Activated CD4-positive, alpha-beta T cell treated with anti-CD3 and anti-CD28 coated beads, Interleukin-2, amount 50 U/mL, for 4 hours (primary cell): ENCODE measurements at places on chromosomes 5 and 9.

- no peak for DNase-seq
These were observed 20.2 kb downstream of the COL5A1 start for GRCh38 chr9:134661791-134662142.

GRCh38 chr5:171295299-171295698 is 13.7 kb upstream of the TLX3 start:
- no peak for DNase-seq

DNA sequence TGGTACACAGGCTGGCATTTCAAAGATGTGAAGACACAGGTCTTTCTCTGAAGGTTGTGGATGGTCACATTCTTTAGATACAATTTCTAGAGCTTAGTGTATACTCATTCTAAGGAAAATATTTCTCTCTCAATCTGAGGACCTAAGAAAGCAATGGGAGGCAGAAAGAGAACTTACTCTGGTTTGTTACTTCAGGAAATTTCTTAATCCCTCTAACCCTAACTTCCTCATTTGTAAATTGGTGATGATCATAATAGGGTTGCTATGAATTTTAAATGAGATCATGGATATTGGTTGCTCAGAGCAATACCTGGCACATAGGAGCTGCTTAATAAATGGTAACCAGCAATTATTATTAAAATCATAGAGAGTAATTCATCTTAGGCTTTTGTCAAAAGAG is 22.1 kb downstream of the FAM170A start:
- no peak for DNase-seq

DNA sequence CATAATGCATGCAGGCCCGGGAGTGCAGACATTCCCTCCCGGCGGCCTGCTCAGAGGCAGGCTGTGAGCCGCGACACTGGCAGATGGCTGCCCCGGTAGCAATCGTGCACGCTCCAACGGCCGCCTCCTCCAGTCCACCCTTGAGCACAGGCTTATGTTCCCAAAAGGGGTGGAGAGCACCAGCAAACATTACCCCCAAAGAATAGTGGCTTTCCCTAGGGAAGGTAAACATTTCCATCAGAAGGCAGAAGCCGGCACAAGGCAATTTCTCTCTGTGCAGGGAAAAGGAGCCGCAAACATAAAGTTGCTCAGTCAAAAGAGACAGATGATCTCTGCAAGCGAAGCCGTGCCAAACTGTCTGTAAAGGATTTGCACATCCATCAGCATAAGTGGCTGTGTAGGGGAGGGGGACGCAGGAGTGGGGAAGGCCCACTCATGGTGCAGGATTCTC is 92.5 kb downstream of the SIL1 start:
- no peak for DNase-seq

- DNase-seq, result no peak
These were observed 8.2 kb upstream of the GRAMD2B start for GRCh38 chr5:126414874-126415502.

DNA sequence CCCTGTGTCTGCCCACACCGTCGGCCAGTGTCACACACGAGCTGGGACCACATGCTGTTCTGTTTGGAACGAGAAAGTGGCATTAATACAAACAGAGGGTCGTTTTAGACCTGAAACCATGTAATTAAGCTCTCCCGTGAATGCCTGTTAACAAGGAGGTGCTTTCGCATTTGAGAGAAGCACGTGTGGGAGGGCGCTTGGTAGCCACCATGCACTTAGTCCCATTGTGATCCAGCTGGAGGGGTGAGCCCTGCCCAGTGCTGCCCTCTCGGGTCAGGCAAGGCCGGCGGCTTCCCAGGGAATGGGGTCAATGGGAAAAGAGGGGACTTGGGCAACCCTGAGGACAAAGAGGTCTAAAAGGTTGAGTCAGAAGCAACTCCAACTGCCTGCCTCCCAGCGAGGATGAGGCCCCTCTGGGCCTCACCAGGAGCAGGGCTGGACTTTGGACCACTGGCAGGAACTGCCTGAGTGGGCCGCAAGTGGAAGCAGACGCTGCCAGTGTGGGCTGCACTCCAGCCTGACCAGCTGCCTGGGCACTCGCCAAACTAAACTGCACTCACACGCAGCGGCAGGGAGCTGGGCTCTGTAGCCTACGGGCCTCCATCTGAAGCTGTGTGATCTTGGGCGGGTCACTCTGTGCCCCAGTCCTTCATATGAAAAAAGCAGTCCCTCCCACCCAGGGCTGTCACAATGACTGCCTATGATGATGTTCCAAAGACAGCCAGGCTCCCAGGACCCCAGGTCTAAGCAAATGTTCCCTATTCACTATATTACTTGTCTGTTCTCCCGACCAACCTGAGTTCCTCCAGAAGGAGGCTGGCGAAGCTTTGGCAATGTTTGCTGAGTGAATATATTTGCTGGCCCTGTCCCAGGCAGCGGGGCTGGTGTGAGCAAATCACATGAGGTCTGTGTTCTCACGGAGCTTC is 195.7 kb downstream of the CDK5RAP2 start:
- DNase-seq, result no peak

DNA sequence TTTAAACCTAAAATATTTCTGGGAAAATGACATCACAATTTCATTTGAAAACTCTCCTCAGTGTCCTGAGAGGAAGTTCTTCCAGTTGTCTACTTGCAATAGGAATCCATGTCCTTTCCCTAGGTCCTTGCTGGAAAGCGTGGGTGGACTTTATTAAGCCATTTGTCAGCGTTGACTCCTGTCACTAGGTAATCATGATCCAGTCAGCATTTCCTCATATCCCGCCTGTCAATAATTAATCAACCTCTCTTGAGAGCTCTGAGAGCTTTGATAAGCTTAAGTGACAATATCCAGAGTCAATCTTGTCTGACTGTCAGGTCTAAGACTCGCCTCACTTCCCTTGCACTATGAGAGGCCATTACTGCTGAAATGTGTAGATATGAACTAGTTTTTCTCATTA is 107.2 kb upstream of the SLIT3 start:
- DNase-seq, result no peak

DNA sequence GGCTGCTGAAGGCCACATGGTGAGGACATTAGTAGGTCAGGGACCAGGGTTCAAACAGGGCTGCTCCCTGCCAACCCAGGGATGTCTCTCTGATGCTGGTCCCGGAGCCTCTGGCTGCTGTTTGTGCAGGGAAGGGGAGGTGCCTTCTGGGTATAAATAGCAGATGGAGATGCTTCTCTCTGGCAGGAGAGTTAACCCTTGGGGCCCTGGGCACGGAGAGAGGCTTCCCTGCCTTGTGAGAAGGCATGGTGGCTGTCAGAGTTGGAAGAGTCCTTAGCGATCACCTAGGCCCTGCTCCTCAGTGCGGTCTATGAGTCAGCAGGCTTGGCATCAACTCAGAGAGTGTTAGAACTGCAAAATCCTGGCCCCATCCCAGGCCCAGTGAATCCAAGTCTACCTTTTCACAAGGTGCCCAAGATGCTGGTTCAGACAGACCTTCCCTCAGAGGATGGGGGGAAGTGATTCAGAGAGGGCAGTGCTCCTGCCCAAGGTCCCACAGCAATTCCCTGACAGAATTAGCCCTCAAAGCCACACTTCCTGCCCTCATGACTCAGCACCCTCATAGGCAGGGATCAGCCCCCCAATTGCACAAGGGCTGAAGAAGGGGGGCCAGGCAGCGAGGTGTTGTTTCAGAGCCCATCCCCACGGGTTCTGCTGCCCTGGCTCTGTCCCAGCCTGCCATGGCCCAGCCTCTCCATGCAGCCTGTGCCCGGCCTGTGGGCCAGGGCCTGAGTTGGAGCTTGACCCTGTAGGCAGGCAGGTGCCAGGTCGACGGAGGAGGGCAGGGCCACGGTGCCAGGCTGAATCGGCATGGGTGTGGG is 25.6 kb downstream of the CAMK2A start:
- no peak for DNase-seq

DNA sequence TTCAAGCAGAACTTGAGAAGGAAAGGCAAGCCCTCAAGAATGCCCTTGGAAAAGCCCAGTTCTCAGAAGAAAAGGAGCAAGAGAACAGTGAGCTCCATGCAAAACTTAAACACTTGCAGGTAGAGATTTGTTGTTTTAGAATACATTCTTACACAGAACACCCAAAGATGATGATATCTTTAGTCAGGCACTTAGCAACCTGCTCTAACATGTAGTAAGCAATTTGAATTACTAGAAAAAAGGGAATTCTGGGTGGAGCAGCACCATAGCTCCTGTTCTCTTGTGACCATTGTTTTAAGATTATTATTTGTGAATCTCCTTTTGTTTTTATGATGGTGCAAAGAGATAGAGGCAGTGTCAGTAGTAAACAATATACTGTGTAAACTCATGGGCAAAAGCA is 63.1 kb downstream of the RAB14 start:
- DNase-seq, result no peak

DNA sequence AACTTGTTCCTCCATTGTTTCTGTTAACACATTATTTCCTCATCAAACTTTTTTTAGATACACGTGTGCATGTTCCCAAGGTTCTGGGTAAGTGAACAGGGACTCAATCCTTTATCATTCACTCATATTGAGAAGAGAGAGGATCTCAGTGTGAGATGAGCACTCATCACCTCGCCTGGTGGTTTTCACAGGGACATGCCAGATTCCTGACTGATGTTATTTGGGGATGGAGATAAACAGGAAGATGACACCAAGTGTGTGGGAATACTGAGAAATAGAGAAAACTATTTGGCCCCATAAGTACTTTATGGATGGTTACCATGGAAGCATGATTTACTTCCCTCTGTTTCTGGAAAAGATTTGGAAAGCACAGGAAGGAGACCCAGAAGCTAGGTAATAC is 533.3 kb upstream of the DMAC1 start:
- DNase-seq, result no peak

- DNase-seq, result no peak
These were observed 935 bp upstream of the MSX2 start for GRCh38 chr5:174723315-174723978.

DNA sequence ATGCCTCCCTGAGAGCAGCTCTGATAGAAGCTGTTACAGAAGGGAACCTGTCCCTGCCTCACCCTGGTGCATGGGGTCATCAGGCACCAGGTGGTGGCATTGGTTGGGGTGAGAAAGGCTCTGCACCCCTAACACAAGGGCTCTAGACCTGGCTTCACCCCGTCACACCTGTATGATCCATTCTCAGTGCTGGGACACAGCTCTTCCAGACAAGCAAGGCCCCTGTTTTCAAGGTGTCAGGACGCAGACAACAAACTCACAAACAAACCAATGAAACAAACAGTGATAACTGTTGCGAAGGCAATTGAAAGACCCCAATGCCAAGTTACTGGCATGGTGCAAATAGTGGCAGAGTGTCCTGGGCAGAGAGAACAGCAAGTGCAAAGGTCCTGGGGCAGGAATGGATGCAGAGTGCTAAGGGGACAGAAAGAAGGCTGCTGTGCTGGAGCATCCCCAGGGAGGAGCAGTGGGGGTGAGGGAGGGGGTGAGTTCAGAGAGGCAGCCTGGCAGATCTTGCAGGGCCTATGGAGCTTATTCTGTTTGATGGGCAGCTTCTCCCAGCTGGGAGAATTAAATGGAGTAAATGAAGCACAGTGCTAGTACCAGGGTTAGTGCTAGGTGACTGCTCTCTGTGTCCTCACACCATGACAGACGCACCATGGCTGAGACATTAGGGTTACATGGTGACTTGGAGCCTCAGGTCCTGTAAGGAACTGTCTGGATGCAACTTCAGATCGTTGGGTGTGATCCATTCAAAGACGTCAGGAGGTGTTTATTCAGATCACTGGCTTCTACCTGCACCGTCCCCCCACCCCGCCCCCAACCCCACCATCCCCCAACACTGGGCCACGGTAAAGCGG is 67.9 kb upstream of the UNC5A start:
- no peak for DNase-seq

DNA sequence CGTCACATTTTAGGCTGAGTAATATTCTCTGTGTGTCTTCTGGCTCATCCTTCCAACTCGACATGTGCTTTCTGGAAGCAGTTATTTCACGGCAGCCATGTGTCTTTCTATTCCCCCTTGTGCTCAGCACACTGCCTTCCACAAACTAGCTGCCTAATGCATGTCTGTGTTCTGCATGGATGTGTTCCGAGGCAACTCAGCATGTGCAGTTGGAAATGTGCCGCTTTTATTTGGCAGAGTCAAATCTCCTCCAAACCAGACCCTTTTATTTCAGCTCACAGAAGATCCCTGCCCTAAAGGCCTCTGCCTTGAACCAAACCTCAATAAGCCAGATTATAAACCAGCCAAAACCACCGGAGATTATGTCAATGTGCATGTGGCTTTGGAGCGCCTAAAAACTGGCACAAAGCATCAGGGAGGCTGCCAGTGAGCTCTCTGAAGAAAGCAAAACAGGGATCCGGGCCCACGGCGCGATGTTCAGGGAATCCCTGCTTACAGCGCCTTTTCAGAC is 360.2 kb downstream of the DEPDC1B start:
- DNase-seq, result no peak

DNA sequence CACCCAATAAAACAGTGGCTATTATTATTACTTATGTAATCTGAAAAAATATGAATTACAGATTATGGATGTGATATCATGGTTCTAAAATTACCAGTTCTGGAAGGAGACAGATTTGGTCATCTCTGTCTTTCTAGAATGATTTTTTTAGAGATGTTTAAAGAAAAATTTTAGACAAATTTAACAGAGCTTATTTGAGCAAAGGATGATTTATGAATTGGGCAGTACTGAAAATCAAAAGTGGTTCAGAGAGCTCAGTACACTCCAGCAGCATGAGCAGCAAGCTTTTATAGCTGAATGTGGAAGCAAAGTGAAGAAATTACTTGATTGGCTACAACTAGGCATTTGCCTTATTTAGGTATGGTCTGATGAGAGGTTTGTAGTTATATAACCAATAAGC is 11.0 kb downstream of the CAST start:
- no peak for DNase-seq

- no peak for DNase-seq
These were observed 86.9 kb upstream of the SSBP2 start for GRCh38 chr5:81837667-81838306.

DNA sequence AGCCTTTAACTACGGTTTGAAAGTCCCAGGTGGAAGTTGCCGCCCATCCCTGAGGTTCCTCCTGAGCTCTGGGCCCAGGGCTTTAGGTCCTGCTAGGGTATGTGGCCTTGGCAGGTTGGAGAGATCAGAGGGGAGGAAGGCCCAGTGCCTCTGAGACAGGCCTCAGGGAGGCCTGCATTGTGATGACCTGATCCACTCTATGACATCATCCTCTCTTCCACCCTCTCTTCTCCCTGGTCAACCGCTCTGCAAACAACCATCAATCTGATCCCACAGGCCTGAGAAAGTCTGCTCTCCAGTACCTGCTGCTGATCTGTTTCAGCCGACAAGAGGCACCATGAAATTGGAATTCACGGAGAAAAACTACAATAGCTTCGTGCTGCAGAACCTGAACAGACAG is at the start of gene CCIN:
Gene CCIN (plus strand): TSS at position 223 of the 400 bp plus-strand sequence. CDS start 115 bp downstream, at position 338.
- no peak for DNase-seq

DNA sequence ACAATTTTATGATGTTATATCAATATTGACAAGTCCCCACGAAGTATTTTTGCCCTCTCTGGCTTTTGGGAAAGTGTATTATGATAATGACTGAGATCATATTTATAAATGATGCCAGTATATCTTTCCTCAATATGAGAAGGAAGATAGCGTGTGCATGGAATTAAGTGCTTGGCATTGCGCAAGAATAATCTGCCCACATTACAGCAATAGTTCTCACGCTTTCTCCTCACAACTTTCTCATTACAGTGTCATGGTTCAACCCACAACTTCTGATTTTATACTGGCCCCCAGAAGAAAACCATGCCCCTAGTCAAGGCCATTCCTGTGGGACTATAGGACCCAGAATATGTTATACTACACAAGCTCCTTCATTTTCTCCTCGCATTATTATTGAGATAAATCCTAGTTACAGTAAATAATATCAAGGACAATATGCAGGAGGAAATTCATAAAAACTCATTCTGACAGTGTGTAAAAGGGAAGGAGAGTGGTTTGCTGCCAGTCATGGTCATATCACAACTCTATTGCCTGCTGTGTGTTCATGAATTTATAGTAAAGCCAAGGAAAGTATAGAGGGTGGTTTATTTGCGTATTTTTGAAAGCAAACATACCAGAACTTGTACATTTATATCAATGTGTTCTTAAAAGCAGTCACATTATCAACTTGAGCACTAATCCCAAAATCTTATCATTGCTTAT is 114.1 kb downstream of the PIK3R1 start:
- no peak for DNase-seq
